Urinary bladder (tissue), 4 donors: ENCODE measurements at places on chromosomes 6 and 20. TPM values are rescaled to one million over a fixed set of nuclear protein-coding genes. Genes with fewer than 3 reads are reported as not detected.

GRIK2 gene
- 1.7 TPM for polyA plus RNA-seq

OVOL2 gene
- 0.62 TPM for polyA plus RNA-seq

SPACA1 gene
- not detected for polyA plus RNA-seq

CAPN11 gene
- polyA plus RNA-seq: 1.1 TPM

NOX3 gene
- not detected for polyA plus RNA-seq

C20orf96 gene
- 6.4 TPM for polyA plus RNA-seq

SAMD10 gene
- 3.8 TPM for polyA plus RNA-seq

ULBP3 gene
- polyA plus RNA-seq: 1.1 TPM

CCN6 gene
- polyA plus RNA-seq: not detected

MEP1A gene
- polyA plus RNA-seq: not detected

TNFRSF6B gene
- 35.6 TPM for polyA plus RNA-seq

DUSP15 gene
- polyA plus RNA-seq: 4.0 TPM

GPSM3 gene
- 12.8 TPM for polyA plus RNA-seq

SYNGAP1 gene
- polyA plus RNA-seq: 19.6 TPM

SUMO4 gene
- not detected for polyA plus RNA-seq

RCAN2 gene
- 60.2 TPM for polyA plus RNA-seq

IMPG1 gene
- not detected for polyA plus RNA-seq

LST1 gene
- polyA plus RNA-seq: 10.6 TPM

PRSS35 gene
- polyA plus RNA-seq: 1.3 TPM

ENPP1 gene
- polyA plus RNA-seq: 3.8 TPM

RAB44 gene
- polyA plus RNA-seq: 0.68 TPM

CEP43 gene
- polyA plus RNA-seq: 5.9 TPM

PIGU gene
- polyA plus RNA-seq: 19.1 TPM

C6orf58 gene
- polyA plus RNA-seq: not detected
